ENCODE measurements at places on chromosomes 1 and 21.

- DNase-seq, result no peak
Measured at GRCh38 chr1:94757931-94758330, 62.2 kb upstream of the SLC44A3 start.

DNA sequence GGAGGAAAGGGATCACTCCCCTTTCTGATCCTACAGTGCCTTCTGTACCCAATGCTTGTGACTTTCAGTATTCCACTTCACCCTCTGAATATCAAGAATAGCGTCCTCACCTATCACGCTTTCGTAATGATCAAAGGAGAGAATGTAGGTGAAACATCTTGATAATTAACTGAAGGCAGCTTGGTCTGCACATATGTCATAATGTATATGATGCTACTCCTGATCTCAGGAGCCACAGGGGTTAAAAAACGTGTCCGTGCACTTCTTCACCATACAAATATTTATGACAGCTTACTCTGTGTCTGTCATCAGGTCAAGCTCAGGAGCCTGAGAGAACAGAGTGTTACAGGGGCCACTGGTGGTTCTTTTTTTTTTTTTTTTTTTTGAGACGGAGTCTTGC, 1.2 kb upstream of the PIK3C2B start:
- DNase-seq, result no peak

DNA sequence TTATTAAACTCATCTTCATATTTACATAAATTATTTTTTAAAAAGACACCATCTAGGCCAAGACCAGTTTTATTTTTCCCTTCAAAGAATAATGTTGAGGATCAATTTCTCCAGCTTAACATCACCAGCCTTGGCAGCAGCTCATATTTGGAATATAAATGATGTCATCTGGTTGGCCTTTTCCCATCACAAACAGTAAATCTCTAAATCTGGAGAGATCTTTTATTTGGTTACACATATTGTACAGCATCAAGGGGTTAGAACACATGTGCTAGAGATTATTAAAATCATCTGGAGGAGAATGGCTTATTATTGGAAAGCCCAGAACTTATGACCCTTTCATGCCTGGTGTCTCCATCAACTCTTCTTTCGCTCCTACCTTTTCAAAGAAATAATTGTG, 508.8 kb downstream of the PLPP3 start:
- DNase-seq, result peak; percentile 83

DNA sequence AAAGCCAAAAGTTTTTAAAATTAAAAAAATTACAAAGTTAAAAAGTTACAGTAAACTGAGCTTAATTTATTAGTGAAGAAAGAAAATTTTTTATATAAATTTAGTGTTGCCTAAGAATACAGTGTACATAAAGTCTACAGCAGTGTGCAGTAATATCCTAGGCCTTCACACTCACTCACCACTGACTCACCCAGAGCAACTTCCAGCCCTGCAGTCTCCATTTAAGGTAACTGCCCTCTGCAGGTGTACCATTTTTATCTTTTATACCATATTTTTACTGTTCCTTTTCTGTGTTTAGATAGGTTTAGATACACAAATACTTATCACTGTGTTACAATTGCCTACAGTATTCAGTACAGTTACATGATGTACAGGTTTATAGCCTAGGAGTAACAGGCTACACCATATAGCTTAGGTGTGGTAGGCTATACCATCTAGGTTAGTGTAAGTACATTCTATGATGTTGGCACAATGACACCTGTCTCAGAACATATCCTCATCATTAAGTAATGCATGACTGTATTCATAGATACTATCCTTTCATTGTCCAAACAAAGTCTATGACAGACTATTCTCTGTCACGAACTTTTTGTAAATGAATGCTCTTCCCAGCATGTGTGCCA, 78.6 kb upstream of the PBX1 start:
- no peak for DNase-seq

DNA sequence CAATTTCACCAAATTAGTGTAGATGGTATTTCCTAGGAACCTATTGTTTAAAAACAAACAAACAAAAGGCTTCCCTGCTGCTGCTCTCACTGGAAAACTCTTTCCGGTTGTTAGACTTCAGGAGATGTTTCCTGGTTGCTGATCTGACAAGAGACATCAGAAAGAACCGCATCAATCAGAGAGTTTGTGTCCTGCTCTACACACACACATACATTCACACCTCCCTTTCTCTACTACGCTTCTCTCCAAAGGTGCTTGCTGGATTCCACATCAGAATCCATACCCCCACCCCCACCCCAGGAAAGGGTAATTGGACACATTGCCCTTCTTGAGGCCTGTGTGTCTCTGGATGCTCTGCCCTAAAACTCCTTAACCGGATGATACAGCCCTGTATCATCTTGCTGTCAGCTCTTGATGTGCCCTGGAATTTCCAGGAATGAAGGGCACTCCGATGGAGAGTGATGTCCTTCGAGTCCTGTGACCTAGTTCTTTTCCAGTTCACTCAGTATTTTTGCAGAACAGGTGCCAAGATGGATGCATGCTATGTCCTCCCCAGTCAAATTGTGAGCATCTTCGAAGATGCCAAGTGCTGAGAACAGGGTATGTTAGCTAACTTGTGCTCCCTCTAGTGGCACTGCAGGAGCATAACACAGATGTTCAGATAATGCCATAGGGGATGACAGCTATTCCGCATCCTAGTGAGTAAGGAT, 113.7 kb upstream of the SLC35F3 start:
- DNase-seq, result peak; percentile 51

- no peak for DNase-seq
Measured at GRCh38 chr21:16258844-16259611, 529.2 kb downstream of the USP25 start.

GRCh38 chr1:198677871-198678270, 39.0 kb downstream of the PTPRC start:
- no peak for DNase-seq

DNA sequence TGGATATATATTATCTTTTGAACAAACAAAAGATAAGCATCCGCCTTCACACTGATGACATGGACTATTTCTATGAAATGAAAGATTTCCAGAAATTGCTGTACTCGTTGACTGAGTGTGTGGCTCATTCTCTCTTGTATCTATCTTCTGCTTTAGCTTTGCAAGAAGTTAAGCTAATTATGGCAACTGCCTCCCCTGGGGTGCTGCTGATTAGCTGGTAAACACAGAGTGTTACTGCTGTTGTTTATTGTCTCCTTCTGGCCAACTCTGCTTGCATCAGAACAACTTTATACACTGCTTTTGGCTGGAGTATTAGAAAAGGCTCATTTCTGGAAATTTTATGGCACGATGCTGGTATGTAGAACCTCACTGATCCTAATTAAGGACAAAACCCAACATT, 95.6 kb upstream of the SNX7 start:
- DNase-seq, result no peak

DNA sequence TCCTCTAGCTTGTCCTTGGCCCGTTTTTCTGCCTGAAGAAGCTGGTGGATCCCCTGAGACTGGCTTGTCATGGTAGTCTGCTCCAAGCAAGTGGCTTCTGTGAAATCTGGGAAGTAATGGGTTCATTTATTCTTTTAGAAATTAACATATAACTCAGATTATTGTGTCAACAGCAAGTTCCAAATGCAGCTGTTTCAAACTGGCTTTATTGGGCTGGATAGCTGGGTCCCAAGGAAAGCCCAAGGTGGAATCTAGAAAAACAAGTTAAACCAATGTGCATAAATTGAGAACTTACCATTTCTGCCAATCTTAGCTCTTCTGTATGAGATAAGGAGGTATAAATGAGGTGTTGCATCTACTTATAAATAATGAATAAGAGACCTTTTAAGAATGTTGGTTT, at the start of gene ATP6V1G3:
TSS of gene ATP6V1G3 (minus strand) at position 101 of the 400 bp plus-strand sequence. CDS start at position 71, 30 bp downstream.
- no peak for DNase-seq

GRCh38 chr21:42189860-42190485, 29.0 kb upstream of the ABCG1 start:
- peak; percentile 6 for DNase-seq

DNA sequence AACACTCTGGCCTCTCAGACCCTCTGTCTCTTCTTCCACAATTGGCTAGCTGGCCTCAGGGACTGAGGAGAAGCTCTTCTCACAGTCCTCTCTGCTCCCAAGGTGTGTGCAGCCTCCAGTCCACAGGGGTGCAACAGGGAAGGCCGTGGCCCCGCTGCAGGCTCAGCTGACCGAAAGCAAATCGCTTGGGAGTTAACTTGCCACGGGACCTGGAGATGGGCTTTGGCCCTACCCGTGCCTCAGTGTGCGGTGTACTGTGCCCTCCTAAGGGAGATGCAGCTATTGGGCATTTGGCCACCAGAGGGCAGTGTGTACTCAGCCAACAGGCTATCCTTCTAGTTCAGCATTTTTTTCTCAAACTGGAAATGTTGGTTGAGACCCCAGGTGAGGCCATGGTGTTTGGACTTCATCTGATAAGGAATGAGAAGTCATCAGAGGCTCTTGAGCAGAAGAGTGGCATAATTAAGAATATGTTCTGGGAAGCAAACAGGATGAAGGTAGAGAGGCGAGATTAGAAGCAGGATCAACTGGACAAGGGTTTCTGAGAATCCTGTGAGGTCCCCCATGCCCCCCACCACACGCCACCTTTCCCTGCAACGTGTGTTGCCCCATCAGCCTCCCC, 42.5 kb upstream of the TMEM125 start:
- DNase-seq, result peak; percentile 68

DNA sequence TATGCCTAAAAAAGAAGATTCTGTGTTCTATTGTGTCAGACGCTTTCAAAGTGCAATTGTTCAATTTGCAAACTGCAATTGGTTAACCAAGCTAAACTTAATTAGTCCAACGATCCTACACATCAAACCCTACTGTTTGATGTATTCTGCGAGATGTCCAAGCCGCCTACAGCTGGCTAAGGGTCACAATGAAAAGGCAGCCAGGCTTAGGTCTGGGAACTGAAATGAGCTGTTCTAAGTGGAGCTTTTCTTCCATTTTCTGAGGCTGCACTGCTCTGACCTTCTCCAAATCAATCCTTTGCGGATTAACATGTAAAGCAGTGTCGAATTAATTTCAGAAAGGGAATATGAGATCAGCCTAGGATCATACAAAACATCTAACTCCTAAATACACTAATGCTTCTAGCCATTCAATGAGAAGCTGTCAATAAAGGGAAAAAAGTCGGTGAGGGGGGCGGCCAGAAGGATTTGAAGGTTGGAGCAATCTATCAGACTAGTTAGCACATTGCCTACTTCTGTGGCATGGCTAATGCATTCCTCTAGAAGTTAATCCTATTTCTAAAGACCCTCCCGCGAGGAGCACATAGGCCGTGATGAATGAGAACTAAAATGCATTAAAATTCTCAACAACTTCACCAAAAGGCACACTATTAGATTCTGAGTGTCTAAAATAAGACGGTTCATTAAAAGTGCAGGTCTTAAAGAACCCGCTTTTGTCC, 119.0 kb downstream of the SIM2 start:
- DNase-seq, result no peak

DNA sequence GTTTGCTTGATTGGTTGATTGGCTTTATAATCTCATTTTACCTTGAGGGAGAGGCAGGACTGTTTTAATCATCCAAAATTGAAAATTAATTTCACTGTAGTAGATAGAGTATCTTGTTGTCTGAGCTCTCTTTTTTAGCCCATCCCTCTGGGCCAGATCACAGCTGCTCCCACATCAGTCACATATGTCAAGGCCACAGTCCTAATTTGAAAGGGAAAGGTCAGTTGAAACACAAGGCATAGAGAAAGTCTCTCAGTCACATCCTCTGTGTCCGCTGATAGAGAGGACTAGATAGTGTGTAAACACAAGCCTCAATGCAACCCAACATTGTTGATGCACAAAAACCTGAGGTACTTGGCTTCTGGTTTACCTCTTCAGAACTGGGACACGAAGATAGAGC, 6.8 kb downstream of the C1orf74 start:
- no peak for DNase-seq

- DNase-seq, result peak; percentile 91
Measured at GRCh38 chr1:54480525-54480848, 67.5 kb upstream of the ACOT11 start.

DNA sequence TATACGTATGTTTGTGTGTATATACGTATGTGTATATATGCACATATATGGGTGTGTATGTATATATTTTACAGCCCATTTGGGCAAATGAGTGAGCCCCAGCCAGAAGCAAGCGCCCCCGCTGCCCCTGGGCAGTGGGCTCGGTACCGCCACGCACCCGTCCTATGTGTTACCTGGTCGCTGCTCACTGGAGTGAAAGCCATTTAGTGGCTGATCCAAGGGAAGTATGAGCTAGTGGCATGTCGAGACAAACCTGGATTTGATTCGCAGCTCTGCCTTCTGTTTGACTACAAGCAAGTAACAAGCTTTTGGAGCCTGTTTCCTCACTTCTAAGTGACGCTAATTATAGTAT, 35.8 kb upstream of the JAK1 start:
- no peak for DNase-seq

GRCh38 chr1:94271373-94271772, 34.0 kb upstream of the ARHGAP29 start:
- DNase-seq, result no peak

- peak; percentile 52 for DNase-seq
Measured at GRCh38 chr1:99598738-99599411, 47.0 kb upstream of the PALMD start.

- no peak for DNase-seq
Measured at GRCh38 chr1:112026016-112026415, 36.5 kb upstream of the KCND3 start.

GRCh38 chr1:178483251-178483957, 13.4 kb downstream of the CLEC20A start:
- no peak for DNase-seq

DNA sequence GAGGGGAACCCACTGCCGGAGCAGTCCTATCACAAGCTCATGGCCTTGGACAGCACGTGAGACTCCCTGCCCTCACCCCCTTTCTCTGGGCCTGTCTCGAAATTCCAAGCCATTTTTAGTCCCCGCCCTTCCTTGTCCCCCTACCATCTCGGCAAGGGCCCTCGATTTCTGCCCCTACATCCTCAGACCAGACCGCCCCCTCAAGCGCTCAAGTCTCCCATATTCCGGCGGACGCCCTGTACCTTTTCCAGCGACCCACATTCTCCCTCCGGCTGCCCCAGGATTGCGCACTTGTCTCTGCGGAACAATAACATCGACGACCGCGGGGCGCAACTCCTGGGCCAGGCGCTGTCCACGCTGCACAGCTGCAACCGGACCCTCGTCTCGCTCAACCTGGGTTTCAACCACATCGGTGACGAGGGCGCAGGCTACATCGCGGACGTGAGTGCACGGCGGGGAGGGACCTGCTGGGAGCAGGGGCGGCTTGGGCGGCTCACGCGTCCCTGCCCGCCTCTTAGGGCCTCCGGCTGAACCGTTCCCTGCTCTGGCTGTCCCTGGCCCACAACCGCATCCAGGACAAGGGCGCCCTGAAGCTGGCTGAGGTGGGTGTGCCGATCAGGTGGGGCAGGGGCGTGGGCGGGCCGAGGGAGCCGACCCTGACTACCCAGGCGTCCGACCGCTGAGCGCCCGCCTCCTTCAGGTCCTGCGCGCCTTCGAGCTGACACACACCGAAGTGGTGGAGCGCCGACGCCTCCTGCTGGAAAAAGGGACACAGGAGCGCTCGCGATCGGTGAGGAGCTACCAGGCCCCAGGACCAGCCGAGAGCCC, 7.0 kb downstream of the LRRC71 start:
- DNase-seq, result peak; percentile 76

- DNase-seq, result no peak
Measured at GRCh38 chr21:29208044-29208681, 77.7 kb downstream of the MAP3K7CL start.

GRCh38 chr1:51877434-51878307, 856 bp downstream of the NRDC start:
- peak; percentile 29 for DNase-seq

Measured in fibroblast of skin of right biceps (primary cell).